ENCODE measurements at places on chromosomes 2 and 18. TPM values are rescaled to one million over a fixed set of nuclear protein-coding genes. Genes with fewer than 3 reads are reported as not detected.

DNA sequence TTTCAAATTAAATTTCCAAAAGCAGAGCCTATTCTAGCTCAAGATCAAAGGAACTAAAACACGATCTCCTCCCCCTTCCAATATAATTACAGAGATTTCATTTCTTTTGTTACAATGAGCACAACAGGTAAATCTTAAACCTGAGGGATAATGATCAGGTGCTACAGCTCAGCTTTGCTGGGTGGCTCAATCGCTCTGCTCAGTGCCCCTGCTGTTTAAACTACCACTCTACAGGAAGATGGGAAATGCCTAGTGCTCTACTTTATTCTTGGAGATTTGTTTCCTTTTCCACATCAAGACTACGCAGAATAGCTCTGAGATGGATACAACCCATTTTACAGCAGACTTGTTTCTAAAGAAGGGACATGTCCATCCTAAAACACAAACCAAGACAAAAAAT is 162.3 kb downstream of the TCF4 start:
- DNase-seq, result no peak

DNA sequence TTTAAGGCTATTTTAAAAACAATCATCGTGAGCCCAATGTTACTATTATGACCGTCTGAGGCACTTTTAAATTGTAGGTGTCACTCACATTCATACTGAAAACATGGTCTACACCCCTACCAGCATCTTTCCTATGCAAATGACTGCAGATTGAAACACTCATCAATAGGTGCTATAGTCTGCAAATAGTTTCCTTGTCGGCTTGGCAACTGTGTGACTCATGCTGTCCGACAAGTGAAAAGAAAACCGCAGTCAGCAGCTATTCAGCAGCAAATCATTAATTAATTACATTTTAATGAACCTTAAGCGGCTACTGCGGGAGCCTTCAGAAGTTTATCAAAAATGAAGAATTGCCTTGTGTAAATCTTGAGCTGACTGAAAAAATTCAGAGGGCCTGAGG is 134.4 kb downstream of the FIGN start:
- DNase-seq, result no peak

DNA sequence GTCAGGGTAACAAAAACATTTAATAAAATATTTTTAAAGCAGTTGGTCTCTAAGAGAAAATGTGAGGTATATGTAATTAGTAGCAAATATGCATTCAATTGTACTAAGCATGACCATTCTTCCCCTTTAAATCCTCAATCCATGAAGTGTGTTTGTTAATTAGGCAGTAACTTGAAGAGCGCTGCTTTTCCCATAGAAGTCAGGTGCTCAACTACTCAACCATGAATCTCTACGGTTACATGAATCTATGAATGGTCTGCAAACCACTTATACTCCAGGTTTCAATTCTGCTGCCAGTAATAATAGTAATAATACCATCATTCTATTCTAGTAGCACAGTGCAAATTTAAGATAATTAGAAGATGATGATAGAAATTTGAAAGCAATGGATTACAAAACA is 55.8 kb downstream of the SLC8A1 start:
- no peak for DNase-seq

DNA sequence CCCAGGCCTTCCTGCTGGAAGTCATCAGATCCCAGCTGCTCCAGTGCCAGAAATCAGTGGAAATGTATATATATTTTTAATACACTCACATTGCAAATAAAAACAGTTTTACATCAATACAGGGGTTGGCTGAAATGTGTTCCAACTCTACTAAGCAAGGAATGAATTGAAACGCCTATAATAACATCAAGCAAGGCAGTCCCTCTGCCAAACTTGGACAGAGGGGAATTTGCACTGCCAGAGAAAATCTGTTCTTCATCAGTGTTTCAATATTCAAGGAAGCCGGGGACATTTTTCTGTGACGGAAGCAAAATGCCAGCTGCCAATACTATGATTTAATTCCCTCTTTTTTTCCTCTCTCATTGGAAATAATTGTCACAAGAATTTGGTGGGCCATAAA is 335.3 kb downstream of the TNS1 start:
- no peak for DNase-seq

- no peak for DNase-seq
Measured at GRCh38 chr18:49041435-49042245, 90.9 kb upstream of the SMAD7 start.

- peak; percentile 21 for DNase-seq
Measured at GRCh38 chr2:59754011-59754735, 799.3 kb downstream of the BCL11A start.

GRCh38 chr2:25032901-25033300 is 9.0 kb upstream of the EFR3B start:
- DNase-seq, result no peak

- no peak for DNase-seq
Measured at GRCh38 chr2:121260370-121261154, 24.4 kb downstream of the TFCP2L1 start.

DNA sequence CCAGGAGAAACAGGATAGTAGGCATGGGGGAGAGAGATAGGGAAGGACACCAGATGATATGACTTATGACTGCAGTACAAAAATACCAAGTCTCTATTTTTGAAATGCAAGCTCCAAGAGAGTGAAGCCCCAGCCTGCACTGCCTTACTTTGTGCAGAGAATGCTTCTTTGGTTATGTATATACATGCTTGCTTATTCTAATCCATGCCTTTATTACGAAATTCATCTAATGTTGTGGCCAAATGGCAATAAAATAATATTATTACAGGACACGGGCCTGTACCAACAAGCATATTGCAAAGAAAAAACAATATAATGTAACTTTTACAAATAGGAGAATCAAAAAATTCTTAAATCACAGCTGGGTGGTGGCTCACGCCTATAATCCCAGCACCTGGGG is 110.8 kb downstream of the BCL11A start:
- DNase-seq, result no peak

DNA sequence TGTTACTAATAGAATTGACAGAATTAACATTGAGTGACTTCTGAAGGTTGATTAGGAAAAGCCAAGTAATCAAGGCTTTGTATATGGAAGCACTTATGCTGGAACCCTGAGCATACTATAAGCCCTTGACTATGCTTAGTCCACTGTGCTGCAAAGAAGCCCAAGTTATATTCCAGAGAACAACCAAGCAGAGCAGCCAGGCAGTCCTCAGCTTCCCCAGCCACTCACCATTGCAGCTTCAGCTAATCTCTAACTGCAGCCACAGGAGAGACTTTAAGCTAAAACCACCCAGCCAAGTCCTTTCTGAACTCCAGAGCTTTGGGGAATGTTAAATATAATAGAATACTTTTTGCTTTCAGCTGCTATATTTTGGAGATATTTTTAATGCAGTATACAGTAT is 164.4 kb upstream of the VWC2L start:
- no peak for DNase-seq

- no peak for DNase-seq
Measured at GRCh38 chr18:53056064-53056463, 716.1 kb downstream of the DCC start.

GRCh38 chr2:47297767-47298425 is 105.1 kb upstream of the MSH2 start:
- no peak for DNase-seq

ANKRD53 gene
- 0.16 TPM for total RNA-seq

ERBB4 gene
- not detected for total RNA-seq

ANTXR1 gene
- 0.35 TPM for total RNA-seq
